ENCODE measurements at places on chromosomes 2 and 18.

GRCh38 chr2:65489269-65489668 lies 56.9 kb upstream of the SPRED2 start:
- no peak for DNase-seq

DNA sequence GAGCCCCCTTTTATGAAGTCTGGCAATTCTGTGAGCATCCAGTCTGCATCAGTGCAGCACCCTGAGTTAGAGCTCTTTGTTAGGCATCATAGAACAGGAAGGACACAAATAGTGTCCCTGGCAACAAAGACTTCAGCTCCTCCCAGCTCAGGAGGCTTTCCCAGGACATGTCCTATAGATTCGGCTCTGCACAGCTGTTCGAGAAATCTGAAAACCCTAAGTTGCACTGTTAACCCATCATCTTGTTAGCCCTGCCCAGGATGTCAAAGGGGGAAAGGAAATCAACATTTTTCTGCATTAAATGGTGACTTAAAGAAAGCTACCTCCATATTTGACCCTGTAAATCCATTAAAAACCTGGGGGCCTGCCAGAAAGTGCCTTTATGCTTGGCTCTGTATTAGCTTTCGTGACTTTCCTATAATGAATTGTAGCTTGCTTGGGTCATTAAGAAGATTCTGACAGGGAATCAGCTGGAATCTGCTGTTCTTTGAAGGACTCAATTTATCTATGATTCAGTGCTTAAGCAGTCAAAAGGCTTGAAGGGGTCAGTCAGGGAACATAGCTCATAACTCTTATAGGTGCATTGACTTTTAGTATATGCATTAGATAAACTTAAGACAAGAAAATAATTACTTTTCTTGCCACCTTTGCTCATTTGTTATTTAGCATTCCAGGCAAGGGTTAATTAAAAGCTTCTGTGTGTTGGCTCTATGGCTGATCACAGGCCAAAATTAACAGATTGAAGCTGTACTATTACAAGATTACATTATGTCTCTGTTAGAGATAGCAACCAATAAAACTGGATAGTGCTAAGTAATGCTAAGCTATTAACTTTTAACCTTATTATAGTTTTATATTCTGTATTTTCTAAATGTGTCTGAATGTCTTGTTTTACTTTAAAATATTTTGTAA lies 20.6 kb downstream of the ERMN start:
- no peak for DNase-seq

DNA sequence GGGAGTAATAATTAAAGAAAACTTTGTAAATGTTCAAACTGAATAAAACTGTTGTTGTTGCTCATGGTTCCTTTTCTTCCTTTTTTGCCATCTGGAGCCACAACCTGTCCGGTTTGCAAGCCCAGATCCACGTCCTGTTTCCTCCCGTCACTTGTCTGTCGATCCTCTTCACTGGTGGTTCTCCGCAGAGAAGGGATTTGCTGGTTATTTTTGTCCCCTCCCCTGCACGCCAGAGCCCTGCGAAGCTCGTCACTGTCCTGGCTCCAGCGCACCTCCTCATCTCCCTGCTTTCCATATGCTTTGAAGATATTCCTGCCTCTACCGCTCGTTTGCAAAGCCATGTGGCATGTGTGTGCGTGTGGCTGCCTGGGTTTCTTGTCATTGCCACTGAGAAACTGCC lies 461.4 kb downstream of the RNF144A start:
- DNase-seq: no peak

GRCh38 chr2:49770919-49771318 lies 616.6 kb upstream of the FSHR start:
- no peak for DNase-seq

DNA sequence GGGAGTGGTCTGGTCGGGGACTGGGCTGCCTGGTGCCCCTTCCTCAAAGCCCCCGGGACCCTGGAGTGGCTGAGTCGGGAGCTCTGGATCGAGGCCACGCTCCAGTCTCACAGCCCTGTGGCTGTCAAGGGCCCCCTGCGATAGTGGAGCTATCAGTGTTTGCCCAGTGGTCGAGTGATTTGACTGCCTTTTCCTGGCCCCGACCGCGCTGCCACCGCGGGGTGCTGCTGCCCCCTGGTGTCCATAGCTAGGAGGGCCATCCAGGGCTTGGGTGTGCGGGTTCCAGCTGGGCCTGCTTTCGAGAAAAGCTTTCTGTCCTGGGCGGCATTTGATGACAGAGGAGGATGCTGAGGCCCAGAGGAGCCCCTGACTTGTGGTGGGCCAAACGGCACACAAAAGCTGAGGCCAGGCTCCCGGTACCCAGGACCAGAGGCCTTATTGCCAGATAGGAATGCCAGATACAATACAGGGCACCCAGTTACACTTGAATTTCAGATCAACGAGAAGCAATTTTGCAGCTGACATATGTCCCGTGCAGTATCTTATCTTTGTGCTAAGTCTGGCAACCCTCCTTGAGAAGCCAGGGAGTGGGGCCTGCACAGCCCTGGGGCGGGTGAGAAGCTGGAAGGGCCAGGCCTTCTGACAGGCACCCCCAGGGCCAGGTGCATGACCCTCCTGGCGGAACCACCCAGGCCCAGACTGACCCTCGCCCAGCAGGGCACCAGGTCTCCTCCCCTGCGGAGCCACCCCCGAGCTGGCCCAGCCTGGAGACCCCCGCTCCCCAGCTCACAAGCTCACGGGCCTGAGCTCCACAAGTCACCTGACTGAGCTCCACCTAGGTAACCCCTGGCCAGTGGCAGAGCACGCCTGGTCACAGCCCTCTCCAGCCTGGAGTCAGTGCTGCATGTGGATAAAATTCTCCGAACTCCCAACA lies 13.0 kb downstream of the ODC1 start:
- DNase-seq: no peak

GRCh38 chr2:48070415-48070814 lies 164.1 kb upstream of the FBXO11 start:
- DNase-seq: no peak

- DNase-seq: no peak
These were observed 112.5 kb upstream of the NFATC1 start for GRCh38 chr18:79283131-79283810.

GRCh38 chr18:32549248-32550110 lies 78.8 kb upstream of the GAREM1 start:
- no peak for DNase-seq

DNA sequence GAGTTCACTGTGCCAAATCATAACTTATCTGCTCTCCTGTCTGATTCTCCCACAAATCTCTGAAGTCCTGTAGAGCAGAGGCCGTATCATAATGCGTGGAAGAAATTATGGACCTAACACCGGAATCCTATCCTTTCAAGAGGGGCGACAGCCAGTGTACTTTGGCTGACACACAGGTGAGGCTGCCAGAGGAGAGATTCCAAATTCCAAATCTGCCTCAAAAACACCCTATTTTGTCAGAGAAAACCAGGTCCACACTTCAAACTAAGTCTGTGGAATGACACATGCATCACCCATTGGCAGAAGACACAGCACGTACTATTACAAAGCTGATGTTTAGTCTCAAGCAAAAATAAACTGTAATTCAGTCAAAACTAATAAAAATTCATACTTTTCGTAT lies 139.2 kb upstream of the PID1 start:
- no peak for DNase-seq

GRCh38 chr2:126704434-126705160 lies 48.6 kb downstream of the GYPC start:
- DNase-seq: no peak

DNA sequence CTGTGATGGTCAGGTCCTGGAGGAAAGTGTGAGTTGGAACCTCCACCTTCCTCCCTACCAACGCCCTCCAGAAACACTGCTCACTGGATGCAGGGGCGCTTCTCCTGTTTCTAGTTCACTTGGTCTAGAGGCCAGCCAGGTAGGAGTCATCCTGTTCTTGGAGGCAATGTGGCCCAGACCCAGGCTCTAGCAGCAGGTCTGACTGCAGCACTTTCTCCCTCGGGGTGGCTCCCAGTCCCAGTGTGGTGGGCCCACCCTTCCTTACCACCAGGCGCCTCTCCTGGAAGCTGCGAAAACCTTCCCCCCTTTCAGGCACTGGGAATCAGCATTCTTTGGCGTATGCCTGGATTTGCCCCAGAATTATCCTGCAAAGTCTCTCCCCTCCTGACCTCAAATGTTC lies 292.8 kb downstream of the SOX11 start:
- no peak for DNase-seq

- DNase-seq: no peak
These were observed 57.0 kb upstream of the NOL4 start for GRCh38 chr18:34281722-34282121.

- no peak for DNase-seq
These were observed 184.1 kb downstream of the C1D start for GRCh38 chr2:67878743-67879142.

DNA sequence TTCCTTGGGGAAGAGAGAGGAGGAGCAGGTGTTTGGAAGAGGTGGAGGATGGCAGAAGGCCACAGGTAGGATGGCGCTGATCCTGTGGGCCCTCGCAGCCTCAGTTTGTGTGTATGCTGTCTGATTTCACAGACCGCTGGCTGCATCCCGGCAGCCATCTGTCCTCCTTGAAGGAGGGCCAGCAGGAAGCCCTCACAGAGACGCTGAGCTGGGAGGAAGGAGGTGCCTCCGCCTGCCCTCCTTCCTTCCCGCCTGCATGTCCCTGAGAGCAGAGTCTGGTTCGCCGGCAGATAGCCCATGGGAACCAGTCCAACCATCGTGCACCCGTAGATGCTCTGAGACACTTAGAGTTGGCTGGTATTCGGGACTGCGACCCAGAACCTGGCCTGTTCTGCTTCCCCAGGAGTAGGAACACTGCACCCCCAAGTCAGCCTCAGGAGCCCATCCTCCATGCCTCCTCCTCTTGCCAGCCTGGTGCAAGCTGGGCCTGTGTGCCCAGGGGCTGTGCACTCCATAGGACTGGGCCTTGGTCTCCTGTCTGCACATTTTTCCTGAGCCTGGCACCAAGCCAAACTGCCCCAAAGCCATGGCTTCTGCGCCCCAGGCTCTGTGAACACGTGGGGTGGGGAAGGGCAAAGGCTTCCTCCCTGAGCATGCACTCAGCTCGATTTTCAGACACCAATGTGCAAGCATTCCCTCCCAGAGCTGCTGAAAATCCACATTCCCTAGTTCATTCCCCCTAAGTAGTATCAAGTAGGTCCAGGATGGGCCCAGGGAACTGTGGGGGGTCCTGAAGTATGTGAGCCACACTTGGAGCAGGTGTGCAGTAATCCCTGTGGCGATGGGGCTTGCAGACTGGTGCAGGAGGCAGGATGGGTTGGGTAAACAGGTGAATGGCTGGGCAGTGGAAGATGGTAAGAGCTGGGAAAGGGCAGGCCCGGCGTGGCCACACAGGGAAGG lies 115.6 kb downstream of the SEPTIN10 start:
- DNase-seq: no peak

DNA sequence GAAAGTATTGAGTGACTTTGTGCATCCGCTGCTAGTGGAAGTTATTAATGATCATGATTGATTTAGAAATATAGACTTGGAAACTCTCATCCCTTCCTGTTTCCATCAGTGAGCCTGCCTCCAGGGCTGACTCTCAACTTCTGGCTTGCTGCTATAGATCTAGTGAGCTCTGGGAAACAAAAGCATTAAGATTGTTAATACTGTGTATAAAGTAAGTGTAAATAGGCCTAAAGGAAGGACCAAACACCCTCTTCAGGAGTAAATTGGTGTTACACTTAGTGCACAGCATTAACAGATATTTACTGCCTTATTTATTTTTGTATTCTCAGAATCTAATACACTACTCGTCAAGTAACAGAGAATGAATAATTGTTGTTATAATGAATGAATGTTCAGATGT lies 285.6 kb downstream of the THSD7B start:
- no peak for DNase-seq

GRCh38 chr18:62285281-62285680 lies 39.8 kb upstream of the TNFRSF11A start:
- DNase-seq: no peak

DNA sequence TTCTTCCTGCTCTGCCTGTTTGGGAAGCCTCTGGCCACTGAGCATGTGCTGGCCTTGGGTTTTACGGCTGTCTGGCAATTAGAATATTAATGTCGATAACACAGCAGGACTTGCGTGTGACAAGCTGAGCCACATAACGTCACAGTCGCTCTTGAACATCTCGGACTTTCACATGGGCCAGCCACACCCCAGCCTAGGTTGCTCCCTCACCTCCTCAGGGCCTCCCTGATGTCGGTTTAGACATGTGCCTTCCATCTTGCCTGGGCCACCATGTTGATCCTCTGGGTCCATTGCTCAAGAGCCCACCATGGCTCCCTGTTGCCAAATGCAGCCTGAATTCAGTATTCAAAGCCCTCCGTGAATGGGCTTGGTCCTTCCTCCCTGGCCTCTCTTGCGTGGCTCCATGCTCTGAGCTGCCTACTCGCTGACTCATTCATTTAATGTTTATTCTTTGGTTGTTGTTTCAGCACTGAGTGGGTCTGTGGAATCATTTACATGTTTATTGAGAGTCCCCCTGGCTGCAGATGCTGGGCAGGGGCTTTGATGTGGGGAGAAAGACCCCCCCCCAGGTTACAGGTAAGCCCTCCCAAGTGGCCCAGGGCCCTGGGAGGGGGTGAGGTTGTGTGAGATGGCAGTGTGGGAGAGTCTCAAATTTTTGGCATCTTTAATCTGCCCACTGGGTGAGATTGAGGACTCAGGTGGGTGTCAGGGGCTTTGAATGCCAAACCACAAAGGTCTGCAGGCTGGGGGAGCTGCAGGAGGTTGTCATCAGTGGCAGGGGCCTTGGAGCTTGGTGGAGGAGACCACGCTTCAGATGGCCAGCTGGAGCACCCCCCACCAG lies 62.0 kb downstream of the ODC1 start:
- DNase-seq: no peak

- no peak for DNase-seq
These were observed 288.7 kb downstream of the LPIN1 start for GRCh38 chr2:12035029-12035720.

DNA sequence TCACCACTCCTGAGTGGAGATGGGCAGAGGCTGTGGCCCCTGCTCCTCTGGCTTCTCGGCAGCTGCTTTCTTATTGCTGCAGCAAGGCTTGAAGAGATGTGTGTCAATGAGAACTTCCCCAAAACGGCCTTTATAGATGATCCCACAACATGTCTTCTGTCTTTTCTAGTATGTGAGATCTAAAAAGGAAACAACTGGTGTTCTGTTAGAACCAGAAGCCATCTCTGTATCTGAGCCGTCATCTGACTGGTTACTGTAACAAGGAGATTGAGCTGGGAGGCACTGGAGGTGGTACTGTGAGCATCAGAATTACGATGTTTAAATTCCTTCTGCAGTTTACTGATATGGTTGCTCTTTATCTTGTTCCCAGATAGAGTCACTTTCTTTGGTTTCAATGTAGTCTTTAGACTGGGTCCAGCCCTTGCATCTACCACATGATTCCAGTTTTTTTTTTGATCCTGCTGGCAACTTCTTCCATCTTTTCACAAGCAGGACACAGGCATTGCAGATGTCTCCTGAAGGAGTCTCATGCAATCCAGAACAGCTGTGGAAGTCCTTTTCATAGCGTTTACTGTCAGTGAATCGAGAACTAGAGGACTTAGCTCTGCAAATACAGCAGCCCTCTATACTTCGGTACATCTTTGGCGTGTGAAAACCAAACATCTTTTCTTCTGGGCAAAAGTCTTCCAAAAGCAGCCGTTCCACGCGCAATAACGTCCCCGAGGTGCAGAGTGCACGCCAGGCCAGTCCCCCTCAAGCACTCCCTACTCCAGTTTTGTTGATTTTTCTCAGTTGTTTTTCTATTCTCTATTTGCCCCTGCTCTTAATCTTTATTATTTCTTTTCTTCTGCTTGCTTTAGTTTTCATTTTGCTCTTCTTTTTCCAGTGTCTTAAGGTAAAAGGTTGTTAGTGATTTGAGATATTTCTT lies 29.7 kb downstream of the TAF4B start:
- DNase-seq: peak; percentile 75

All from CMK (cell line).